ENCODE measurements at places on chromosomes 6 and 20.

DNA sequence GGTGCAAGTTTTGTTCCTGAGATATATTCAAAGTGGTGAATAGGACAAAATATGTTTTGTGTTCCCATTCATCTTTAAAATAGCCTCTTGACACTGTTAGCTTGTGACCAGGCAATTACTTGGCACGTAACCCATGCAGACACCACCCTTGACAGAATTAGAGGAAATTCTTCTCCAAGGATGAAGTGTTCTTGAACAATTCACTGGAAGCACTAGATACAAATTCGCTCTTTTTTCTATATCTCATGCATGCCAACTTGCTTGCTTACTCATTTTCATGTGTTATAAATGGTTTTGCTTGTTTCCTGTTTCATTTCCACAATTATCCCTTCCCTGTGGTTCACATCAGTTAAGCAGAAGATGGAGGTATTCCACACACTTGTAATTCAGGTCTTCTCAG is 105.2 kb upstream of the MAN1A1 start:
- DNase-seq: no peak

- no peak for DNase-seq
Observed at GRCh38 chr20:53738945-53739798, 145.5 kb upstream of the ZNF217 start.

DNA sequence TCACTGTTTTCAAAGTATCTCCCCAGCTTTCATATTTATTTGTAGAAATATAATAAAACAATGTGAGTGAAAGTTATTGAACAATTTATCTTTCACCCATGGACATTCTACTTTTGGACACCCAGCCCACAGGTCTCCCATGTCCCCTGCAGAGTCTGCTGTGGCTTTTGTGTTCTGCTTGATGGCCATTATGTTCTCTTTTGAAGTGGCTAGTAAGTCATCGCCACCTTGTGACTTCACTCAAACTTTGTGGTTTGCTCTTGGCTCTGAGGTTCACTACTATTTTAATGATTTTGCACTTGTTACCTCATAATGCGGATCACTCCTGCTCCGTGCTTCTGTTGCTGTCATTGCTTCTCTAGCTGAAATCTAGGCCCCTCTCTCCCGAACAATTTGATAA is 10.2 kb upstream of the DEFB113 start:
- no peak for DNase-seq

GRCh38 chr6:69138893-69139494 is 503.9 kb downstream of the ADGRB3 start:
- no peak for DNase-seq

GRCh38 chr6:16329233-16329632 is 90.8 kb downstream of the GMPR start:
- DNase-seq: no peak

- no peak for DNase-seq
Observed at GRCh38 chr20:44832724-44833123, 22.4 kb upstream of the RIMS4 start.

- DNase-seq: no peak
Observed at GRCh38 chr20:56504373-56505005, 20.1 kb upstream of the FAM209A start.

GRCh38 chr20:36017048-36017951 is 48.9 kb downstream of the CNBD2 start:
- no peak for DNase-seq

DNA sequence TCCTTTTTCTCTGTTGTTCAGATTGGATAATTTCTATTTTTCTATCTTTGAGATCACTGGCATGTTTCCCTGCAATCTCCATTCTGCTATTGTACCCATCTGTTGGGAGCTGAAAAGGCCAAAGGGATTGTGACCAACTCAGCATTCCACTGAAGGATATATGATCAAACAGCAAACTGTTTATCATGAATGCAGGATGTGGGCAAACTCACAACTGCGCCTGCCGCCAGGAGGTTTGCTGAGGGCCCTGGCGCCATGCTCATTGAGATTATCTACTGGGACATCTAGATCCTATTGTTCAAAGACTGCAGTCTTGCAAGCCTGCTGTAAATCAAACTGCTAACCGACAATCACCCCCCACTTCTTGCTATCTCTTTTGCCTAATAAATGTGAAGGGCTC is 3.8 kb upstream of the FKBP1A start:
- DNase-seq: no peak

DNA sequence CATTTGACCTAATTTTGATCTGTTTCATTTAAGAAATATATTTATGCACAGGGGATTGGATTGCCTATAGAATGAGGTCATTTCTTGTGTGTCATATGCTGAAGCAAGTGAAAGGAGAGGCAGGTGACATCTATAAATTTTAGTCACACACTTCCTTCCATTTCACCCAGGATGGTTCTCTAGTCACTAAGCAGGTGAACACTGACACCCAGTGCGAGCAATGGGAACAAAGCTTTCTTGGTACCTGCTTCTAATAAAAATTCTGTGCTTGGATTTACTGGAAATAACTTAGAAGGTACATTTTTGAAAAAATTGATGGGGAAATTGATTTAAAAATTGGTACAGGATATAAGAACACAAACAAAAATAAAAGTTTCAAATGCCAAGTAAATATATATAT is 66.9 kb upstream of the MC3R start:
- DNase-seq: no peak

DNA sequence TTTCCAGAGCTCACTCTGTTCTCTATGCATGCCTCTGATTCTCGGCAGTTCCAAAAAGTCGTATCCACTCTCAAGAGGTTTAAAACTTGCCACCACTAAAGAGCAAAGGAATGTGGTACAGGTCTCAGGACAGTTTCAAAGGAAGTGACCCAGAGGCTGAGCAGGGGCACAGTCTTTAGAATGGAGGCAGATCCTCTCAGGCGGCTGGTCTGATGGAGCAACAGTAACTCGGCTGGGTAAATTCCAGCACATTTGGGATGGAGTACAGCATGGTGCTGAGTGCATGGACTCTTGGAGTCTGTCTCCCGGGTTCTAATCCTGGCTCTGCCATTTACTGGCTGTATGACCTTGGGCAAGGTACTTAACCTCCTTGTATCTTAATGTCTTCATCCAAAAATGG is 88.1 kb upstream of the BACH2 start:
- no peak for DNase-seq

DNA sequence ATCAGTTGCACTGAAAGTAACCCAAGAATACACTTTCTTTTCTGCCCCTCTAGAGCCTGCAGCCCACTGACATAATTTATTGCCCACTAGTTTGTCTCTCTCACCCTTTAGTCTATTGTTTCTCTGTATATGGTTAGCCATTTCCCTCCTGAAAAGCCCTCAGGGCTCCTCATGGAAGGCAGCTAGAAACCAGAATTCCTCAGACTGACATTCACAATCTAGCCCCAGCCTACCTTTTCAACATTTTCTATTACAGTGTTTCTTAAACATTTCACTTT is 21.4 kb upstream of the PAQR8 start:
- DNase-seq: no peak

GRCh38 chr20:58838174-58838573 is 12.5 kb downstream of the GNAS-AS1 start:
- DNase-seq: no peak

DNA sequence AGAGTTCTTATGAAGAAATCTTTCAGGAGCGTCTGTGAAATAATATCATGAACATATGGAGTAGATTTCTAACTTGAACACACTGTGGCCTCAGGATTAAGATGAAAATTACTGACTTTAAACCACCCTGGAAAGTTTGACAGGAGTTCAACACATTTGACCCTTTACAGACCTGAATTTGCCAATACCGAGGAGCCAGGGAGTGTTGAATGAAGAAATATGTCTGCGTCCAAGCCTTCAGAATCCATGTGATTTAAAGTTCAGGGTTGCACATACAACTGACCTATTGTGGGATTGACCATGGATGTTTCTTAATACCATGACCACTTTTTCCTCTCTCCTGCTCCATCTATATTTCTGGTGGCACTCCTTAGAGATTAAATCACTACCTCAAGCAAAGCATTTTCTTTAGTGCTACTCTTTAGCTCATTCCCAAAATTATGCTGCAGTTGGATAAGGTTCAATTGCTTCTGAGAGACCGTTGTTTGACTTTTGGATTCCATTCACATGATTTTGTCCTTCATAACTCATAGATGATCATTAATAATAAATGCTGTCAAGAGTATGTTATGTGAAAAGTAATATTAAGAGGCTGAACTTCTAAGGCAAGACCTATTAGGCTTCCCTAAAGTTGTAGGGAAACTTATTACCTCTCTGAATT is 57.4 kb downstream of the PRL start:
- no peak for DNase-seq

DNA sequence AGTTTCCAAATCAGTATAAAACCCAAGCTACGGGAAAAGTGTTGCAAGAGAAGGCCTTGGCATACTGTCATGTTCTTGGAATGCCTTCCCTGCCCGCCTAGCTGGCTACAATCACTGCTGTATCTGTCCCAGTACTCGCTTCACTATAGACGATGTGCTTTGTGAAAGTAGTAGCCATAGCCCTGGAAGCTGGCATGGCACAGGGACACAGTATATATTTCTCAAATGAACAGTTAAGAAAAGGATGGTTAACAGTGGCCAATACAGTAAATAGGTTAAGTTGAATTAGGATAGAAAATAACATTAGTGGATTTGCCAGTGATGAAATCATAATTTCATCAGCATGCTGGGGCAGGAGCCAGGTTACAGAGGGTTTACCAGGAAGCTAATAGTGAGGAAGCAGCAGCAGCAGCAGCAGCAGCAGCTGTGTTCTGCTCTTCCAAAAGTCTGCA is 499.3 kb downstream of the CDKAL1 start:
- DNase-seq: no peak

GRCh38 chr6:140779341-140779740 is 1353.4 kb upstream of the GJE1 start:
- no peak for DNase-seq

DNA sequence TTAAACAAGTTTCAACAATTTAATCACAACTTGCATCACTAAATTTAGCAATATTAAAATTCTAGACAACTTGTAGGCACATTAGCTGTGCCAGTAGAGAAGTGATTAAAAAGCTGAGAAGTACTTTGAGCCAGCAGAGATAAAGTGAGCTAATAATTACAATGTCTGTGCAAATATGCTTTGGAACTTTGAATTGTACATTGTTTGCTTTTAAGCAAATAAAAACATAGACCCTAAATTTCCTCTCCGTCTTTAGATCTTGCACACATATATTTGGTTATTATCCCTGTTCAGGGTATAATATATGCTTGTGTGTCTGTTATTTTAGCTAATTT is 44.2 kb upstream of the DEFB112 start:
- DNase-seq: no peak

GRCh38 chr20:31602431-31602778 is 2.7 kb upstream of the ID1 start:
- DNase-seq: no peak

GRCh38 chr6:31617010-31617409 is 2.0 kb downstream of the AIF1 start:
- DNase-seq: no peak

DNA sequence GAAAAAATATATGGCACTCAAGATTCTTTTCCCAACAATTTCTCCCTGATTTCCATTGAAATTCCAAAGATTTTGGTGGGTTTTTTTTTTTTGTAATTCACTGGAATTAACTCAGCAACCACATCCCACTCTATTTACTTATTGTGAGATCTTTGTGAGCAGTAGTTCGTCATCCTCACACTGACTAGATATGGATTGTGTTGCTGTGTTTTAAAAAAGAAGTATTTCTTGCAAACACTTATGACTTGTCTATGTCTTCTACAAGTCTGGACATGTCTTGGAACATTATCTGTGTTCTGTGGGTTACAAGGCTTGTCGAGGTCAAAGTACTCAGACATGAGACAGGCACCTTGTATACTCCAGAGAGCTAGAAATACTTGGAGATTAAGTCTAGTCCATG is 7.3 kb upstream of the TENT5A start:
- no peak for DNase-seq

- no peak for DNase-seq
Observed at GRCh38 chr6:43722920-43723545, 35.4 kb upstream of the MRPS18A start.

DNA sequence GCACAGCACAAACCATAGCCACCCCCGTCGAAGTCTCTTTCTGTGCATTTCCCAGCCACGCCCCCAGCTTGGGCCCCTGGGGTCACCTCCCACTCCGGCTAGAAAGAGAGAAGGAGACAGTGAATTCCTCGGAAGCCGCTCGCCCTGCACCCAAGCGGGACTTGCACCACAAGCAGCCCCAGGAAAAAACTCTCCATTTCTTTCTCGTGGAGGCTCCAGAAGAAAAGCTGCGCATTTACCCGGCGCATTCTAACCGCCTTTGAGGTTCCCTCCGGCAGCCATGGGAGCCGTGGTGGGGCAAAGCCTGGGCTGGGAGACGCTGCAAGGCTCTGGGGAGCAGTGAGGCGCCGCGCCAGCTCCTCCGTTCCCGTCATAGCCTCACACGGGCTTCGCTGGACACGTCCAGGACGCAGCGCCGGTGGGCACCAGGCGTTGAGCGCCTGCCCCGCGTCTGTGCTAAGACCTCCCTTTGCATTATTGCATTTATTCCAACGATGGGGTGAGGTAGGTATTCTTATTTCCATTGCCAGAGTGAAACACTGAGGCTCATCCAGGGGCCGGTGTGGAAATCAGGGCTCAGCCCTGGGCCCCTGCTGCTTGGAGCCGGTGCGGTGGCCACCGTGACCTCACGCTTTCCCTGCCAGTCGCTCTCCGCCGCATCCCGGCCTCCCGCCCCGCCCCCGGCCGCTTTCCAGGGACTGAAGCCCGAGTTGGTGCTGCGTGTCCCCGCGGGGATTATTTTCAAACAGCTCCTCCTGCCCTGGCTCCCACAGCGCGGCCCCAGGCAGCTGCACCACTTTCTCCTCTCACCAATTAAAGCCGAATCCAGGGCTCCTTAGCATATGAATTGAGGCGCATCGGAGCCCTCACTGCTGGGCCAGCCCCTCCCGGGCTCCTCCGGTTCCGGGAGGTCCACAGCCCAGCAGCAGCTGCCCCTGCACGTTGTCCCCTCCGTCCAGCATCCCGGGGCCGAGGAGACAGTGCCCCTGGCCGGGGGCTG is 148.3 kb upstream of the AFDN start:
- DNase-seq: no peak

DNA sequence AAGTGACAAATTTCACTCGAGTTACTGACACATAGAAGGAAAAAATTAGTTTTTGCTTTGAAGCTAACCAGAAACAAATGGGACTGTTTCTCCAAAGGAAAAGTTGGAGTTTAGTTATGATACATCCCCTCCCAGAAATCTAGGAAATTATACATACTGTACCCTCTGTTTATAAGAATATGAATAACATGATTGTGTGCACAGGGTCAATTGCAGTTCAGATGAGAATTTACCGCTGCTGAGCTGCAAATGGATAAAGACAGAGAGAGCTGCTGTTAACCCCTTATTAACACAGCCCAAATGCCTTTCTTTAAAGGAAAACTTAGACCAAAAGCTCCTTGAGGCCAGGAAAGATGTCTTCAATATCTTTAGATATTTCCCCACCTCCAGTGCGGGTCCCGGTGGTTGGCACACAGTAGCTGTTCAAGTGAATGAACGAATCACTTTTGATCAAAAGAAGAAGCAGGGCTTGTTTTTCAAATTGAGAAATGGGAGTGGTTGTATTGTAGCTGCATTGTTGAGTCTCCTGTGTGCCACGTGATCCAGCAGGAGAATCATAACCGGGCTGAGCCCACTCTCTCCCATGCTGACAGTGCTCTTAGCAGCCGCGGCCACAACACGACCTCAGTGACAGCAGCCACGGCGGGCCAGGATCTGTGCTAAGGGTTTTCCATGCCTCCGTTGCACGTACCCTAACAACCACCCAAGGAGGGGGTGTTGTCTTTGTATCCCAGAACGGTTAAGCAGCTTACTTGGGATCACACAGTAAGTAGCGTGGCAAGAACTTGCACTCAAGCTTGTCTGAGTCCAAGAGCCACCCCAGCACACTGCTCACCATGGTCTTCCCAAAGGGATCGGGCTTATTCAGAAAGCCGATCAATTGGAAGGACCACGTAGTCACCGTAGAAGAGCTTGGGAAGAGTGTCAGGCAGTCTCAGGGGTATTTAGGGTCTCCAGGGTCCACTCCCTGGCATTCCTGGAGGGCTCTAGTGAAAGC is 53.5 kb upstream of the BMP6 start:
- no peak for DNase-seq
